Astrocyte of the spinal cord (primary cell): ENCODE measurements at places on chromosomes 12 and 14.

DNA sequence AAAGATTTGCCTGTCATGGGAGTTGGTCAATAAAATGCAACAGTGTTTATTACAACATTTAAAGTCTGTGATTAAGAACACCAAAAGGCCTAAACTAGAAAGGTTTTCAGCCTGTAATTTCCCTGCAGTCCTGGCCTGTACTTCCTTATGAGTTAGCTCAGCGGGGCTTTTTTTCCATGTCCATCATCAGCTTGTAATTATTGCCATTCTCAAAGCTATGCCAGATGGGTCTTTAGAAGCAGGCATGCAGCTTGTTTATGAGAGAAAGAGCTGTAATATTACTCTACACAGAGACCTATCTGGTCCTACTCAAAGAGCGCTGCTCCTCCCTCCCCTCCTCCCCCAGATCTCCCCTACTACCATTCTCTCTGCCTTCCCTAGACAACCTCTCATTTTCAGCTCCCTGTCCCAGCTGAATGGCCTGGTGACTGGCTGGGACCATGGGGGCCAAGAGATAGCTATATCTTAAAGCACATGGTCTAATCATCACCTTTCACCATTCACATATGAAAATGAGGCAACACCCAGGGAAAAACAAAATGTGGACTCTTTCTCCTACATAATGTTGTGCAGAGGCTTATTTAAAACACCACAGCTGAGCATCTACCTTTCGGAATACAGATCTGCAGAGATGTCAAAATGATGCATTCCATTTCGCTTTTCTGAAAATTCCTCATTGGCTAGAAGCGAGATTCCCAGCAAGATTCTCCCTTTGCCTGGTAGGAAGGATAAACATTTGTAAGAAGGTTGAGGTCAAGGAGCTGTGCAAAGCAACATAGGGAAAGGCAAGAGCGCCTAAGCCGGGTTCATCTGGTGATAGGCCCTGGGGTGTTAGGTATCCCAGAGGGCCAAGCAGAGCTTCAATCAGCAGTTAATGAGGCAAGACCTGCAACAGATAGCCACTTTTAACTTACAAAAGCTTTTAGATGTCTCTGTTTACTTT lies 209.7 kb upstream of the CDKN3 start:
- no peak for DNase-seq

- peak; percentile 28 for DNase-seq
These were observed 9.3 kb upstream of the SERPINA5 start for GRCh38 chr14:94571950-94572349.

- no peak for DNase-seq
These were observed 87.9 kb upstream of the MDGA2 start for GRCh38 chr14:47763188-47763854.

- peak; percentile 13 for DNase-seq
These were observed 30.7 kb downstream of the P2RX4 start for GRCh38 chr12:121240484-121241101.

GRCh38 chr14:69326611-69327010 lies 66.7 kb downstream of the GALNT16 start:
- no peak for DNase-seq

DNA sequence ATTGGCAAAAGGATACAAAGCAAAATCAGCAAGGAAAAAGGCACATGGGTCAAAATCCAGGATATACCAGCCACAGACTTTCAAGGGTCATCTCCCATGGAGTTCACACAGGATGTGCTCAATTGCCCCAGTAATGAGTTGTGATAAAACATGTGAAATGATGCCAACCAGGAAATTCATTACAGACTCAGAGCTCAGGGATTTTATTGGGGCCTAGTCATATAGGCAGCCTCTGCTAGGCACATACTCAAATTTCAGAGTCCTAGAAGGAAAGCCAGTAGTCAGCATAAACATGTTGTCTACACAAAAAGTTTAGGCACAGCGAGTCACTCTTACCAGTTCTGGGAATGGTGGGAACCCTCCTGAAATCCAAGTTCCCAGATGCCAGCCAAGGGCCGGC lies 64.4 kb upstream of the OSBPL8 start:
- peak; percentile 32 for DNase-seq

GRCh38 chr14:92973261-92973797 lies 50.4 kb downstream of the CHGA start:
- peak; percentile 44 for DNase-seq

DNA sequence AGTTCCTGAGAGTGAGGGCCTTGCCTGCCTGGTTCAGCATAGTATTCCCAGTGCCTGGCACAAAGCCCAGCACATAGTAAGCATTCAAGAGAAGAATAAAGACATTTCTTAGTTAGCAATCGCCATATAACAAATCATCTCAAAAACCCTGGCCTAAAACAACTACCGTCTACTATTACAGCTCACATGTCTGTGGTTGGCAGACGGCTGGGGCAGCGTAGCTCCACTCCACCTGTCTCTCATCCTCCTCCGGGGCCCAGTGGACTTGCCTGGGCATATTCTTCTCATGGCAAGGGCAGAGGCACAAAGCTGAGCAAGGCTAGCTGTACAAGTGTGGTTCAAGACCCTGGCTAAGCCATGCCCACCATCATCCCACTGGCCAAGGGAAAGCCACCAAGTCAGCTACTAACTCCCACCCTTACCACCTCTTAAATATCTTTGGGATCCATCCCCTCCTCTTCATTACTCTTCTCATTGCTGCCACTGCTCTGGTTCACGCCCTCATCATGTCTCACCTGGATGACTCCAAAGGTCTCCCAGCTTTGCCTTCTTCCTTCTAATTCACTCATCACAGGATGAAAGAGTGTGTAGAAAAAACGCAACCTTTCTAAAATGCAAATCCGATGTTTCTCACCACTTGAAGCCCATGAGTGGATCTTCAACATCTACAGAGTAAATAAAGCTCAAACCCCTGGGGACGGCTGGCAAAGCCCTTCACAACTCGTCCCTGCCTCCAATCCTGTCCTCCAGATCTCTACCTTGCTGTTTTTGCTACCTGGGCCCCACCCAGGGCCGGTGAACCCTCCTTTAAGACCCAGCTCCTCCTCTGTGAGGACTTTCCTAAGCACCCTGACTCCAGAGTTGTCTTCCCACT lies 10.4 kb downstream of the TMEM229B start:
- no peak for DNase-seq

GRCh38 chr14:38145142-38145541 lies 62.6 kb upstream of the SSTR1 start:
- no peak for DNase-seq

DNA sequence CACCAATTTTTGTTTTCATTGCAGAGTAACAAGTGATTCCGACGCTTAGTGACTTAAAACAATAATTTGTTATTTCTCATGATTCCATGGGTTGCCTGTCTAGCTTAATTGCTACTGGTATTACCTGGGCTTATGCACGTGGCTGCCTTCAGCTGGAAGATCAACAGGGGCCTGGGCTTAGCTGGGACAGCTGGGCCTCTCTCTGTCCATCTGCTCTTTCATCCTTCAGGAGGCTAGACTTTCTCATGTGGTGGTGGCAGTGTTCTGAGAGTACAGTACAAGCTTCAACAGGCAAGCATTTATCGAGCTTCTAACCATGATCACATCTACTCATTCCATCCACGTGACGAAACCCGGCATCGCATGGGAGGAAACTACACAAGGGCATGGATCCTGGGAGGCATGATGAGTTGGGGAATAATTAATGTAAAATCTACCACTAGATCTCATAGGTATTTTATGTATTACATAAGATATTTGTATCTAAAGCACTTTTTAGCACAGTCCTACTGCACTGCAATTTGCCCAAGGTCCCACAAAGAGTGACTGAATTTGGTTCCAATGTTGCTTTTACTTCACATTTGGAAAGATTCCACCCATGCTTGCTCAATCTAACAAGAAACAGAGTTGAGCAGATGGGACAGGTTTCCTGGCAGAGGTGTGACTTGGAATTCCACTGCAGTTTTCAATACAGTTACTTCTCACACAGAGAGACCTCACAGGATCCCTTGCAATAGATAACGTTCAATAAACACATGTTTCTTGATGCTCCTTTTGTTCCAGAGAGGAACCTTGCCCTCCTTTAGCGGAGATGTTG lies 153.1 kb upstream of the FRMD6 start:
- DNase-seq: no peak

DNA sequence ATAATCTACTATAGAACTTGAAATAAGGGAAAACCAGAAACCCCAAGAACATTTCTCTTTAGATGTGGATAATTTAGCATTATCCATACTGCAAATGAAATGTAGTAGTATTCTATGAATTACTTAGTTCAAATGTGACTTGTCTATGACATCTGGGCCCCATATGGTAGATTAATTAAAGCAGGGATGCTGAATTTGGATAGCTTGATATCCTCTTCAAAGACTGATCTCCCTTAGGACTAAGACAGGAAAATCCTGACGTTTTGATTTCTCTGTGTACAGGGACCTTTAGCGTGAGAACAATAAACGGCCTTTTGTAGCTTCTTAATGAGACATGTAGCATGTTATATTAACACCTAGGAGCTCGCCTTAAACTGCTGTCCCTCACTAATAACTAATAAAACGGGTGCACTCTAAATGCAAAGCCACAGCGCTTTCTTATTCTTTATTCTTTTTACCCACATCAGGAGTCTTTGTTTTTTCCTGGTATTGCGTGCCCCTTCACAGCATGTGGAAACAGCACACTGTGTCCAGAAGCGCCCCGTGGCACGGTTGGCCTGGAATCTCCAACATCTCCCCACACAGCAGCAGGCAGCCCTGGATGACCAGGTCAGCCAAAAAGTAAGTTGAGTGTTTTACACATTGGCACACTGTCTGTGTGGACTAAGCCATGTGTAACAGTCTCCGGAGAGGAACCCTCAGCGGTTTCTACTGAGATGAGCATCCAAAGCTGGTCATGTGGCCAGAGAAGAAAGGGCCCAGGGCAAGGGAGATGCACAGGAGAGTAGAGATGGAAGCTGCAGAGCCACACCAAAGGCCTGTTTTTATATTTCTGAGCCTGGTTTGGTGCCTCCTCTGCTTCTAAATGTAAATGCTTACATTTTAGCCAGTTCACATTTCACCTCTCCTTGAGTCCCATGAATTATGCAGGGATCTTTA lies 93.1 kb downstream of the SRGAP1 start:
- no peak for DNase-seq

GRCh38 chr12:110543252-110543959 lies 39.7 kb downstream of the PPTC7 start:
- peak; percentile 93 for DNase-seq

- DNase-seq: no peak
These were observed 87.0 kb downstream of the FOXN4 start for GRCh38 chr12:109222062-109222461.

GRCh38 chr14:94767321-94767878 lies 2.5 kb downstream of the GSC start:
- DNase-seq: no peak

- DNase-seq: no peak
These were observed 228.9 kb upstream of the CAND1 start for GRCh38 chr12:67039995-67040860.

DNA sequence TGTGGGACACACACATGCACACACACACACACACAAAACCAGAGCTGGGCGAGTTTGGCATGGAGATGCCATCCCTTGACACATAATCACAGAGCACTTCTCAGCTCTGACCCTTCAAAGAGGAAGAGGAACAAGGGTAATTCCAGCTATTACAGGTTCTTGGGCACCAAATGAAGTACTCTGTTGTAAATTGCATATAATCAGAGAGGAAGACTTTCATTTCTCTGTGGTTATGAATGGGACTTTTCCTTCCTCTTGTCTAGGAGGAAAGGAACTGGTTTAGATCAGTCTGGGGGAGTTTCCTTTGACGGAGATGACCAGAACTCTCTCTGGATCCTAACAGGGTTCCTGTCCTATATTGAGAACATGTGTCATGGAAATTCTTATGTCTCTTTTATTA lies 26.4 kb upstream of the FGF6 start:
- no peak for DNase-seq

DNA sequence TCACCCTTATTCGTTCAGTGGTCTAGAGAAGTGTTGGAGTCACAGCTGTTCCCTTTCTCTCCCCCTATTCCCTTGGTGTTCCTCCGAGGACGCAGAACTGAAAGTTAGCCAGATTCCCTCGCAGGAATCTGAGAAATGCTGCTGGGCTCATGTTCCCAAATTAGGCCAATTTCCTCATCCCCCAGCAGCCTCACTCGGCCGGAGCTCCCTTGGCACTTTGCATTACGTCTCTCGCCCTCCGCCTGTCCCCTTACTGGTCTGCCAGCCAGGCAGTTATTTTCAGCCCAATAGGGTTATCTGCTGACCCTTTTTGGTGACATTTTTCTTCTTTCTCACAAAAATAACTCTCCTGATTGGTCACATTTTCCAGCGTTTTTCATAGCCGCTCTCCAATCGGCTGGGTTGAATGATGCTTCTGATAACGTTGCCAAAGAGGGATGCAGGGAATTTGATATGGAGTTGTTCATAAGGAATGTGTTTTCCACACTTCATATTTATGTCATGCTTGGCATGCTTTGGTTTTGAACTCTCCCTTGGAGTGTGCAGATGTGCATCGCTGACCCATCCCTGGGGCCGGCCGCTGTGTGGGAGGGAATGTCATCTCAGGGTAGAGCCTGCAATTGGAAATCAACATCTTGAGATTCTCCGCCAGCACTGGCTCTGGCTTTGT lies 9.9 kb downstream of the IFT43 start:
- no peak for DNase-seq

DNA sequence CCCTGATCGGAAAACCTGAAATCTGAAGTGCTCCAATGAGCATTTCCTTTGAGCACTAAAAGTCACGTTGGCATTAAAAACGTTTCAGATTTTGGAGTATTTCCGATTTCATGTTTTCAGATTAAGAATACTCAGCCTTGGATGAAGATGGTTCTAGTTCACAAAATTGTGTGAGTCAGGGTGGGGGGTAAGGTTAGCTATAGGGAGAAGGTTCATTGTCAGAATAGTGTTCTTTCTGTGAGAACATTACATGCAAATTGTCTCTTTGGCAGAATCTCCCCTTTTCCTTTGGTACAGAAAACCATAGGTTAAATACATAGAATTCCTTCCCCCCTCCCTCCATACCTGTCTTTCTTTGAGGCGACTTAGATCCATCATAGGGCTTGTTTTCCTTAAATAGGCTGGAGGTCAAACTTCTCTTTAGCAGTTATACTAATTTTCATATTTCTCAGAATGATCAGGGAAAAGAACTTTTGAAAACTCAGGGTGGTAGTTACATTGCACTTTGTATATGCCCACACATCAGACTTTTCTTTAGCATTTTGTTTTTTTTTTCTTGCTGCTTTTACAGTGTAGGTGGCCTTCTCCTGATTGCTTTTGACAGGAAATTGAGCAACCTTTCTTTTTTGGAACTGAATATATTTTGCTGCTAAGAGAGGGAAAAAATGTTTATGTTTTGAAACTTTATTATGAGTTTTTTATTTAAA lies 503.5 kb downstream of the PCNX1 start:
- no peak for DNase-seq

- DNase-seq: peak; percentile 58
These were observed 76.3 kb upstream of the FUT8 start for GRCh38 chr14:65336191-65336591.

- peak; percentile 35 for DNase-seq
These were observed 51.6 kb downstream of the TMTC1 start for GRCh38 chr12:29732191-29732590.

GRCh38 chr12:71958056-71958455 lies 19.4 kb downstream of the TPH2 start:
- DNase-seq: peak; percentile 28

- peak; percentile 81 for DNase-seq
These were observed 4.5 kb upstream of the SETD1B start for GRCh38 chr12:121799156-121799841.

- no peak for DNase-seq
These were observed 34.9 kb downstream of the PLEKHD1 start for GRCh38 chr14:69519204-69520100.

- DNase-seq: peak; percentile 76
These were observed 117.1 kb downstream of the SLC25A47 start for GRCh38 chr14:100440207-100440631.

GRCh38 chr12:40828593-40828990 lies 136.4 kb downstream of the CNTN1 start:
- DNase-seq: no peak

- DNase-seq: no peak
These were observed 200.5 kb downstream of the GXYLT1 start for GRCh38 chr12:41944216-41944615.
